ENCODE measurements at places on chromosomes 3 and 15.
A peak's percentile ranks its signal among the peaks of the same experiment; 100 is the strongest.

DNA sequence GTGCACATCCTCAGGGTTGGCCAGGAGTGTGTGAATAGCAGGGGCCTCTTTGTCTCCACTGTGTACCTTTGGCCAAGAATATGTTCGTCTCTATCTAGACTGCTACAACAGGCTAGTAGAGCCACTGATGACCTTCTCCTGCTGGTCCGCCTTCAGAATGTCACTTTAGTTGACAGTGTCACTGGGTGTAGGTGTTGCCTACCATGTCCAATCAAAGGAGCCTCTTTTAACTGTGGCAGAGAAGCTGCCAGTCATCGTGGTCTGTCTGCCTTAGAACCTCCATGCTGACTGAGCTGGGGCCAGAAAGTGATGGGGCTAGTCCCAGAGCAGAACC, 40.1 kb downstream of the OXSR1 start:
- no peak for DNase-seq

GRCh38 chr3:73707772-73708171, 83.0 kb upstream of the PDZRN3 start:
- no peak for DNase-seq

- peak; percentile 83 for DNase-seq
These were observed 101.8 kb upstream of the LIPC start for GRCh38 chr15:58329781-58330671.

DNA sequence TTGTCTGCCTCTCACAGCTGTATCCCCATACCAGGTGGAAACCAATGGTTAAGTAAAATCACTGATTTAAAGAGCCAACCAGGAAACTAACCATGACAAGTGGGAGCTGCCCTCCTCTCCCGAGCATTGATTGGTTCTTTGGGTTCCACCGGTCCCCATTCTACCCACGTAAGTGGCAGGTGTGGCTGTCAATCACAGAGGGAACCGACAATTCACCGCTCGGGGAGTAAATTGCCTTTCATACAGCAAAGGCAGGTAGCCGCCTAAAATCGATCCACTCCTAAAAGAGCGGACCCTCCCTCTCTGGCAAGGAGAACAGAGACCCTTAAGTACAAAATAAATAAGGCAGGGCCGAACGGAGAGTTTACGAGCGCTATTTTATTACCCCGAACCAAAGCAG, 1.2 kb downstream of the ERC2 start:
- no peak for DNase-seq

GRCh38 chr3:99365396-99365795, 273.0 kb upstream of the COL8A1 start:
- no peak for DNase-seq

DNA sequence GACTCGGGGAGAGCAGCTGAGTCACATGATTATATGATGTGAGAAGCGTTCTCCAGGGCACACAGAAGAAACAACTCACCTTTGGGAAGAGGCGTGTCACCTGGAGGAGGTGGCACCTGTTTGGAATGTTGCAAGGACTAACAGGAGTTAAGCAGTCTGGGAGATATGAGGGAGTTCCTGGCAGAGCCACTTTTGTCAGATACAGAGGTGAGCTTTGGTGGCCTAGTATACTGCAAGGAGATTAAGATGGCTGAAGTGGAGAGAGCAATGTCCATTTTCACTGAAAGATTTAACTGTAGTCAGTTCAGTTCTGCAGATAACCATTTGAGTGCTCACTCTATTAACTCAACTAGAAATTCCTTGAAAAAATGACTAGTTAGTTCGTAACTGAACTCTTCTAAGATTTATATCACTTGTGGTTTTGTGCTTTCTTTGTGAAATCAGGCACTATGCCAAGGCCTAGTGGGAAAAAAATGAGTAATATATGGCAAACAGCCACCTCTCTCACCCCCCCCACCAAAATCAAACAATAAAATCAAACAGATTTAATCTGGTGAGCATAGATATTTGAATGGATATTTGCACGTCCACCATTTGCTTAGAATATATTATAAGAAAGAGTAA, 61.3 kb downstream of the CRYBG3 start:
- DNase-seq, result peak; percentile 23
